ENCODE measurements at places on chromosomes 6 and 20.

DNA sequence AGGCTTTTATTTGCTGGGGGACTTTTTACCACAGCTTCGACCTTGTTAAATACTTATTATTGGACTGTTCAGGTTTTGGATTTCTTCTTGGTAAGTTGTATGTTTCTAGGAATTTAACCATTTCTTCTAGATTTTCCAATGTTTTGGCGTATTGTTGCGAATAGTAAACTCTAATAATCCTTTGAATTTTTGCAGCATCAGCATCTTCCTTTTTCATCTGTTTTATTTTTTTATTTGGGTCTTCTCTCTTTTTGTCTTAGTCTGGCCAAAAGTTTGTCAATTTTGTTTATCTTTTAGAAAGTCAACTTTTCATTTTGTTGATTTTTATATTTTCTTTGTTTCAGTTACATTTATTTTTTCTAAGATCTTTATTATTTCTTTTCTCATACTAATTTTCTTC lies 1272.0 kb downstream of the HACE1 start:
- DNase-seq: no peak

GRCh38 chr6:167311286-167311685 lies 13.6 kb upstream of the TTLL2 start:
- no peak for DNase-seq

- DNase-seq: no peak
Observed at GRCh38 chr6:44177691-44178423, 19.2 kb downstream of the CAPN11 start.

GRCh38 chr6:88119769-88120168 lies 46.4 kb downstream of the CNR1 start:
- no peak for DNase-seq

GRCh38 chr6:43779852-43780236 lies 9.8 kb downstream of the VEGFA start:
- no peak for DNase-seq

DNA sequence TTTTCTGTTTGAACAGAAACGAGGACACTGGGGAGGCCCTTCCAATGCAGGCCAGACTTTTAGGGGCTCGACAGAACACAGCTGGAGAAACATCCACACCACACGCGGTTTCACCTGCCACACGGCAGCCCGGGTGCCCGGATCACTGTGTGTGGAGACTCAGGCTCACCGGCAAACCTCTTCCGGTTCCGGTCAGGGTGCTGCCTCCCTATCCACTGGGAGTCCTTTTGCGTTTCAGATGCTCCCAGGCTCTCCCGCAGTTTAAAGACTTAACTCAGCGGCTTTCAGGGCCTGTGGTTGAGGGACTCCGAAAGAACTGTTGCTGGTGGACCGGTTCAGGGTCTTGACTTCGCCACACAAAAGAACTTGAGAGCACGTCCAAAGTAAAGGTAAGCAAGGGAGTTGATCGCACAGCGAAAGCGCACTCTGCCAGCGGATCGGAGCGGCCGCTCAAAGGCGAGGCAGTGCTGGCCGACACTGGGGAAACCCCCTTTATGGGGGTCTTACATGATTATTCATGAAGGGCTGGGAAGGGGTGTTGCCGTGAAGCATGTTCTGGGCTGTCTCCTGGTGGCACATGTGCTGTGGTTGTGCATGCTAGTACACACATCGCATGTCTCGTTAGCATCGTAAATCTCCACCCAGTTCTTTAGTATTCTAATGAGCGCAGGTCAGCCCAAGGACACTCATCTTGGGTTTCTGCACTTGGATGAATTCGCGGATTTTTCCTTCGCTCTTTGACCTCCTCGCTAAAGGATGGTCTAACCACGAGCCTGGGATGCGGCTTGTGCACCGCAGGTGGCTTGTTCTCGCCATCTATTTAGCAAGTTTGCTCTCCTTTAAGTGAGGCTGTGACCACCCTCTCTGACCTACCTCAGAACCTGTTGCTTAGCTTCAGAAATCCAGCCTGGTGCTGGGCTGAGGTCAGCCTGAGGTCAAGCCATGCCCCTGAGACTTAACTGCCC lies 180.3 kb downstream of the CDH26 start:
- peak; percentile 3 for DNase-seq

GRCh38 chr6:11008821-11009220 lies 35.3 kb downstream of the ELOVL2 start:
- DNase-seq: no peak

DNA sequence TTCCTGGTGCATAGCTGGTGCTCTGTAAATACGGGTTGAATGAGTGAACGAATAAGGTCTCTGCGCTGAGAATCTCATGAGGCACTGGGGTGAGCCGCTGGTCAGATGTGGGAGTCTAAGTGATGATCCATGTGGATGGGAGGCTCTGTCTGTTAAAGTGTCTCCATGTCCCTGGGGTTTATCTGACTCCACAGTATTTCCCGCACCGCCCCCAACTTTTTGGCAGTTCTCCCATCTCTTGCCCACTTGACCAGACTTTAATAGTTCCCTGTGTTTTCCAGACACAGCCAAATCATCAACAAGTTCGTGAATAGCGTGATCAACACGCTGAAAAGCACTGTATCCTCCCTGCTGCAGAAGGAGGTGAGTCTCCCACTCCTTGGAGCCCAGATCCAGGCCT lies 9.9 kb downstream of the BPIFA2 start:
- no peak for DNase-seq

- DNase-seq: no peak
Observed at GRCh38 chr20:59044295-59044694, 1.7 kb upstream of the PRELID3B start.

DNA sequence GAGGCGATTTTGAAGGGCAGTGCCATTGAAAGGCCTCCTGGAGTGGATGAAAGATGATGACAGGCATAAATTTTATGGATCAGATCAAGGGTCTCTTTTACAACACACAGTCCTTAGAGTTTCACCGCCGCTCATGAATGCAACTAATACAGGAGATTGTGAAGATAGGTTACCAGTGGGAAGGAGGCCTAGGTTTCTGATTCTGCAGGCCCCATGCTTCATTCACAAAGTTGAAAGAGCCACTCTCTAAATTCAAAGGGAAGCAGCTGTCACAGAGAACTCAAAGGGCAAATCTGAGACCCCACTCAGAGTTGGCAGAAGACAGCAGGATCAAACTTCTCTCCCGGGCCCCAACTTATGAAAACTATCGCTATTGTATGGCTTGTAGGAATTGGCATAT lies 137.6 kb downstream of the MAP3K7 start:
- no peak for DNase-seq

DNA sequence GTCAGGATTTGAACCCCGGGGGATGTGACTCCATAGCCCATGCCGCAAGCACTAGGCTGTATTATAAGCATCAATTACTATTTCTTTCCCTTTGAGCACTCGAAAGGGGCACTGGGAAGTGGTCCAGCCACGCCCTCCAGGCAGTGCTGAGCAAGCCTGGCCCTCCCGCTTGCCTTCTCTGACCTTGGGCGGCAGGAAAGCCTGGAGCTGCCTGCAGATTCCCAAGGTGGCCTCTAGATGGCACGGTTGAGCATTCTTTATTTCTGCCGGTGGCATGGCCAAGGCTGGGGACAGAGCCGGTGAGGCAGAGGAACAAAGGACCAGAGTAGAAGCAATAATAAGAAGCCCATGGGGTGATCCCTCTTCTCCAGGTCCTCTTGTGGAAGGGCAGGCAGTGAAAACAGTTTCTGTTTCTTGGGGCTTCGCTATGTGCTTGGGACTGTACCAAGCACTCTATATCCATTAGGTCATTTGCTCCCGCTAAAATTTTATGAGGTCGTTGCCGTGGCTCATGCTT lies 32.0 kb downstream of the ARHGAP40 start:
- DNase-seq: peak; percentile 23
